ENCODE measurements at places on chromosomes 2 and 18.

DNA sequence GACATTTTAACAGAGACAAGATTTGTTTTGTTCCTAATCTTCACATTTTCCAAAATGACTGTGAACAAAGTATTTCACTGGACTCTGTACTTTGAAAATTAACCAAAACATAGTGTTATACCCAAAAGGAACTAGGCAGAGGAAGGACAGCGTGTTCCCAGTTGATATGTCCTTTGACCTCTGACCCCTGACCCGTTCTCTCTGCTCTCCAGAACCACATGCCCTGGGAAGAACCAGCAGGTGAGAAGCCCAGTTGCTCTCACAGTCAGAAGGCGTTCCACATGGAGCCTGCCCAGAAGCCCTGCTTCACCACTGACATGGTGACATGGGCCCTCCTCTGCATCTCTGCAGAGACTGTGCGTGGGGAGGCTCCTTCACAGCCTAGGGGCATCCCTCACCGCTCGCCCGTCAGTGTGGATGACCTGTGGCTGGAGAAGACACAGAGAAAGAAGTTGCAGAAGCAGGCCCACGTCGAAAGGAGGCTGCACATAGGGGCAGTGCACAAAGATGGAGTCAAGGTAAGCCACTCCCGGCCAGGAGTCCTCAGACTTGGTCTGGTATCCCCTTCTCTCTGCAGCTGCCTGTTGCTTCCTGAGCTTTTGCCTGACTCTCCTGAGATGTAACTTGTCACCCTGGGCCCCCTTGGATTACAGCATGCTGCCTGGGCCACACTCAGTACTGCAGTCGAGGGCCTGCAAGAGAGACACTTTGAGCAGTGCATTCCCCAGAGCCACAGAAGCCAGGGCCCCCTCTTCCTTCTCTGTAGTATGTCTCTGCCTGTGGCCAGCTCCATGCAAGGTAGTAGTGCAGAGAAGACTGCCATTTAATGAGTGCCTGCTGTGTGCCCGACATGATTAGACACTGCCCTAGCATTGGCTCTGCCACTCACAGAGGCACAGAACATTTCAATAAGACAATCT, 94.3 kb downstream of the ARHGEF4 start:
- DNase-seq, result no peak

DNA sequence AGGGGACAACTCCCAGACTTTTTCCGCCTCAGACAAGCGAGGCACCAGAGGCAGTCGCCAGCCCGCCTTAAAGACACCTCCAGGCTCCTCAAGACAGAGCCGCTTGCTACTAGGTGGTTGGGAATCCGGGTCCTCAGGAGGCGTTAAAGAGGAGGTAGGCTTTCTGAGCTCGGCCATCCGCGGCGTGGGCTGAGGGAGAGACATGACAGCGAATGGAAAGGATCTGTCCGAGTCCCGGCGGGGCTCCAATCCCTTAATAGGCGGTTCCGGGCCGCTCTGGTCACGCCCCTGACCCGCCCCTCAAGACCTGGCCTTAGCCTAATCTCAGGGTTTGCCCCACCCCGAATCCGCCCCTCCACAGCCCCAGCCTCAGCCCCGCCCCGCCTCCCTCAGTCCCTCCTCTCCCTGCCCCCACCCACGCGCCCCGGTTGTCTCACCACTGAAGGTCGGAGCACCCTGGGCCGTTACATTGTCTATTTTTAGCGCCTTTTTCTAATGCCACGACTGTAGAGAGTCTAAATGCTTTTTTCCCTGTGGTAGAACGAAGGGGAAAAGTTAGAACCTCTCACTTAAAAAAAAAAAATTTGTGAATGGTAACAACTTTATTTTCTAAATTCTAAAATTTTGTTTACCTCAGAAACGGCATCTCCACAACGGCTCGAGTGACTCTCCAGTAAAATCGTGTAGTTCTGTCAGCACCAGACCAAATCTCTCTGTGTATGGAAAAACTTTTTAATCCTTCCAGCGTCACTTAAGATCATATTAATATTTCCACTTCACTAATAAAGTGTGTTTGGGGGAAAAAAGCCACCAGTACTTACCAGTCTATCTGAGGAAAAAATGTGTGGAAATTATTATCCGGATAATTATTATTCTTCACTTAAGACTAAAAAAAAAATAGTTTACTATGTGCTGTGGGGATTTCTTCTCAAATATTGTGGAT, at the start of gene RAD51AP2:
TSS of gene RAD51AP2 (minus strand) at position 229 of the 943 bp plus-strand sequence. CDS start at position 204, 25 bp downstream.
- no peak for DNase-seq

DNA sequence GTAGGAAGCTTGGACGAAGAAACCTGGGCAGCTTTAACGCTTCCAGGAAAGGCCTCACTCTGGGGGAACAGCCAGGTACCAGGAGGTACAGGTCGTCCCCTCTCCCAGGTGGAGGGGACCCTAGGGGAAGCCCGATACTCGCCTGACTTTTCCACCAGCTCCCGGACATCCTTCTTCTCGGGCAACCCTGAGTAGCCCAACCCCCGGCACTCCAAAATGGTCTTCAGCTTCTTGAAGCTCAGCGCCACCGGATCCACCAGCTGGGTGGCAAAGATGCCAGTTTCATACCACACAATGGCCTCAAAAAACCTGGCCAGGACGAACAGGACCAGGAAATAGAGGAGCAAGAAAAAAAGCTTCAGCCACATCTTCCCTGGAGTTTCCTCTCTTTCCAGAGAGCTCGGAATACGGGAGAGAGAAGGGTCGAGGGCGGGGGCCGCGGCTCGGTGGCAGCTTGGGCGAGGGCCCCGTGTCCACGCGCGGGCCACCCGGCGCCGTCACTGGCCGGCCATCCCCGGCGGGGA, 1.1 kb downstream of the RNF103 start:
- no peak for DNase-seq

DNA sequence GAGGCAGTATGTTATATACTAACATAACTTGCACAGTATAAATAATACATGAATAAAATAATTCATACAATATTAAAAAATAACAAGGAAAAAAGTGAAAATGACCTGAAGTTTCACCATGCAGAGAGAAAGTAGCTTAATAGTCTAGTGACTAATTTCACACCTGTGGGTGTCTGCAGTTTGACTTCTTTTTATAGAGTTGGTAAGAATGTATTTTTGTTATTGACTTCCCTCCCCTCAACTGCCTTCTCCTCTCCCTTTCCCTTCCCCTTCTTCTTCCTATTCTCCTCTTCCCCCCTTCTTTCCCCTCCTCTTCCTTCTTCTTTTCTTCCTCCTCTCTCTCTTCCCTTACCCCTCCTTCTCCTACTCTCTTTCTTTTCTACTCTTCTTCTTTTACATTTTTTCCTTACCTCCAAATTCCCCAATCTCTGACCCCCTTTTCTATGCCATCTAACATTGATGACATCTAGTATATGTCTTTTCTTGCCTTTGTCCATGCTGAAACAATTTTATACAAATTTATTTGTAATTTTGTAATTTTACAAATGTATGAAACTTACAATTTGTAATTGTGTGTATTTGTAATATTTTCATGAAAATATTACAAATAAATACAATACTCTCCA, 3.1 kb downstream of the DNAH6 start:
- no peak for DNase-seq

GRCh38 chr2:211854832-211855231, 683.8 kb downstream of the ERBB4 start:
- no peak for DNase-seq

GRCh38 chr2:191832668-191833067, 14.2 kb downstream of the CAVIN2 start:
- DNase-seq, result no peak

DNA sequence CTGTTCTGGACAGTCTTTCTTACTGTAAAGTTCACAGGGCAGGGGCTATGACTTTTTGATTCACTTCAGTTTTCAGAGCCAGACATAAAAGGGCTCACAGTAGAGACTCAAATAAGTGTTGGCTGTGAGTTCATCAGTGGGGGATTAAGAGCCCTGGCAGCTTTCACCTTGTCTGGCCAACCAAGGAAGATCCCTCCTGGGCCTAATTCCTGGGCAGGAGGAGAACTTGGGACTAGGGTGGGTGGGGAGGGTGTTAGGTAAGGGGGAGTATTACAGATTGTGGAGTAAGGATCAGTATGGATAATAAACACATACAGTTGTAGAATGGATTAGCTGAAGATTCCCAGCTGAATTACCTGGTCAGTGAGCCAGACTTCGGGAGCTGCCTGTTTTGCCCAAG, 904 bp upstream of the SFXN5 start:
- no peak for DNase-seq

- DNase-seq, result no peak
Observed at GRCh38 chr18:76005632-76006208, 489.3 kb downstream of the ZNF516 start.

DNA sequence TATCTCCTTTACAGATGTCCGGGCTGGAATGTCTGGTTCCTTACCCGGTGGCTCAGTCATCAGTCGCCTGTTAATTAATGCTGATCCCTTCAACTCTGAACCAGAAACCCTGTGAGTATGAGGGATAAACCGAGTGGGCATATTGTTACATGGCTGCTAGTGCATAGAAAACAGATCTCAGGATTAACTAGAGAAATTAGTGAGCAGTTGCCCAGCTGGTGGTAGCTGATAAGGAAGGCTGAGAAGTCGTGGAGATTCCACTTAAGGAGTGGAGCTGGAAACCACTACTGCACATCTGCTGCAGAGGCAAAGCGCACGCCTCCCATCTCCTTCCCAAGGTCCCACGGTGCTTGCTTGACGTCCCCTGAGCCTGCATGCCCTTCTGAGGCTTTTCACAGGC, 97.7 kb downstream of the DGKD start:
- DNase-seq, result no peak
